ENCODE measurements at places on chromosomes 3 and 15.

GRCh38 chr3:46566040-46566641 lies at the start of gene LRRC2:
Gene LRRC2, minus strand, starts transcription at chr3:46566302. Its CDS starts 14,711 bp downstream, at chr3:46551591.
- DNase-seq = peak; percentile 21

GRCh38 chr15:27418726-27419125 lies 447.7 kb downstream of the GABRG3 start:
- no peak for DNase-seq

GRCh38 chr15:90956274-90957030 lies 1.8 kb downstream of the RCCD1 start:
- peak; percentile 8 for DNase-seq

- DNase-seq = no peak
Observed at GRCh38 chr3:9088441-9089353, 125.4 kb upstream of the RAD18 start.

GRCh38 chr3:183392186-183393034 lies 36.0 kb downstream of the MCF2L2 start:
- DNase-seq = no peak

DNA sequence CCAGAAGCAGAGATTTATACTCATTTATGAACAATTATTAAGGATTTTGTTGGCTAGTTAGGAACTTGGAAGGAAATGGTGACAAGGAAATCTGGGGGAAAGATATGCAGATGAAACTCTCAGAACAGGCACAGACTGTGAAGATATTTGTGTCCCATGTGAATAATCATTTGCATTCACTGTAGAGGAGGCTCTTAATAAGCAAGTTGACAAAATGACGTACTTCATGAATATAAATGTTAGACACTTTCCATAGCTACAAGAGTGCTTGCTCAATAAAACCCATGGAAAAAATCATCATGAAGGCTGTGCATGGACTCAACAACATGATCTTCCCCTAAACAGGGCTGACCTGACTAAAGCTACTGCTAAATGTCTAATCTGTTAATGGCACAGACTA lies 59.7 kb downstream of the MAP4 start:
- no peak for DNase-seq

- DNase-seq = no peak
Observed at GRCh38 chr3:127712461-127712860, 39.7 kb downstream of the ABTB1 start.

DNA sequence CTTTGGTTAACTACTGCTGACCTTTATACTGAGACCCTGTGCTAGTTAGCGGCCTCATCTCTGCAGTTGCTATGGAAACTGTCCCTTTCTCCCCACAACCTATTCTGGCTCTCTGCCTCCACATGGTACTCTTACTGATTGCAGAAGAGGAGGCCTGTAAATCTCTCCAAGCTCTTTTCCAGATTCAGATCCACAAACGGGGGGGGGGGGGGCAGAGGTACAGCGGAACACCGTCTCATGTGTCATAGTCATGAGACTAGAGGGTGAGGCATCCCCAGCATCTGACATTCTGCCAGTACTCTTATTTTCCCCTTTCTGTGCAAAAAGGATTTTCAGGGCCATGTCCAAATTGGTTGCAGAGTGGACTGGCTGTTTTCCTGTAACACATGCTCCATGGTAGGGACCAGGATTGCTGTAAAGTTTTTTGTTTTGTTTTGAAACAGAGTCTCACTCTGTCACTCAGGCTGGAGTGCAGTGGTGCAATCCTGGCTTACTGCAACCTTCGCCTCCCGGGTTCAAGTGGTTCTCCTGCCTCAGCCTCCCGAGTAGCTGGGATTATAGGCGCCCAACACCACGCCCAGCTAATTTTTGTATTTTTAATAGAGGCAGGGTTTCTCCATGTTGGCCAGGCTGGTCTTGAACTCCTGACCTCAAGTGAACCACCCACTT lies 8.3 kb upstream of the MAP1A start:
- DNase-seq = no peak

- DNase-seq = no peak
Observed at GRCh38 chr15:27784107-27784506, 315.0 kb downstream of the OCA2 start.

DNA sequence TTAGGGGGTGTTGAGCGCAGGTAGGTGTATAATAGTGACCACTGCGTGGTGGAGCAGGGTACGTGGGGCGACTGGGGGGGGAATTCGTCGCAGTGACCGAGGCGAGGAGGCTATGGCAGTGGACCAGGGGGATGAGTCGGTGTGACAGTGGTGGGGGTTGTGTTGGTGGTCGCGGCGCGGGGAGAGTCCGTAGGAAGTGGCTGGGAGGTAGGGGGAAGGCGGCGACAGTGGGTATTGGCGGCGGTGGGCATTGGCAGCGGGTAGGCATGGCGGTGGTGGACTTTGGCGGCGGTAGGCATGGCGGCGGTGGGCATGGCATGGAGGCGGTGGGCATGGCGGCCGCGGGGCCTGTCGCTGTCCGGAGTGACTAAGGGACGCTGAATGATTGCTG lies 739 bp downstream of the SNRPN start:
- DNase-seq = no peak

GRCh38 chr3:73255609-73256029 lies 194.2 kb downstream of the EBLN2 start:
- no peak for DNase-seq

DNA sequence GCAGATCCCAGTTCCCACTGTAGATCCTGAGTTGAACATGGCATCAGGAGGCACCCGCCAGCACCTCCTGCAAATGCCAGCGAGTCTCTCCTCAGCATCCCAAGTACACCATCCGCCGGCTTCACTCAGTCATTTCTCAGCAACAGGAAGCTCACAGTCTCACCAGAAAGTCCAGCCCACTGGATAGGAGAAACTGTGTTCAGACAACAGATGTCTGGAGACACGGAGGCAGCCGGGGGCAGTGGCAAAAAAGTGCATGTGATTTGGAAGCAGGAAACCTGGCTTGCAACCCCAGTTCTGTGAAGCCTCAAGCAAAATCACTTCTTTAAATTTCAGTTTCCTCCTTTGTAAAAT lies 68.7 kb downstream of the SRGAP3 start:
- DNase-seq = no peak

DNA sequence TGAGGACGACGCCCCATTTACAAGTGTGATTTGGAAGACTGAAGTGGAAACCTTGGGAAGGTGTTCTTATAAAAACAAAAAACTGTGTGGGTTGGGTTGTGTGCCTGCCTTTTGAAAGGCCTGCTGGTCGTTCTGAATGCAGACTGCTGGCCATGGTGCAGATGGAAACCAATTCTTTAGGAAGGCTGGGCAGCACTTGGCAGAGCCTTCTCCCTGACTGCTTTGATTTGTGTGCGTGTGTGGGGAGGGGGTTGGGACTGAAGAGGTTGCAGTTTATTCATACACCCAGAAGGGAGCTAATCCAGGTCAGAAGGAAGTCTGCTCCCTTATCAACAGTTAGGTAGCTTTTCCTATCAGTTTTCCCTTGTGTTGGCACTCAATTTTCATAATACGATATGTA lies 288.7 kb downstream of the SOX2 start:
- no peak for DNase-seq

GRCh38 chr15:51129535-51130188 lies 35.0 kb upstream of the TNFAIP8L3 start:
- DNase-seq = no peak

- no peak for DNase-seq
Observed at GRCh38 chr3:179666436-179667035, 13.7 kb downstream of the USP13 start.

GRCh38 chr3:66565301-66565700 lies 64.5 kb upstream of the LRIG1 start:
- DNase-seq = no peak

GRCh38 chr3:116314476-116314875 lies 130.8 kb downstream of the LSAMP start:
- no peak for DNase-seq

GRCh38 chr15:45458746-45459403 lies 63.7 kb downstream of the SLC30A4 start:
- peak; percentile 75 for DNase-seq

DNA sequence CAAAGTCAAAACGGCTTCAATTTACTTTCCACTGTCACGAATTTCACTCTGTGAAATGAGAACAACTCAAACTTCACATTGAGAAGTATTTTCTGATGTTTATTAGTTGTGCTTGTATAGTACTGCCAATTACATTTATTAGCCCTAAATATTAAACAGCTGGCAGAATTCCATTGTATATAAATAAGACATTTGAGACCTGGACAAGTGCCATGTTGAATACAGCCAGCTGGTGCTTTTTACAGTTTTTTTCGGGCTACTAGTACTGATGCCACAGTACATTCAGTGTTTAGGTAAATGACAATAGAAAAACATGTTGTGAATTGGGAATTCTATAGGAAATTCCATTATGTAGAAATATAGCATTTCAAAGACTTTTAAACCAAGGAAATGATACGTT lies 79.0 kb downstream of the EPHA3 start:
- DNase-seq = no peak

DNA sequence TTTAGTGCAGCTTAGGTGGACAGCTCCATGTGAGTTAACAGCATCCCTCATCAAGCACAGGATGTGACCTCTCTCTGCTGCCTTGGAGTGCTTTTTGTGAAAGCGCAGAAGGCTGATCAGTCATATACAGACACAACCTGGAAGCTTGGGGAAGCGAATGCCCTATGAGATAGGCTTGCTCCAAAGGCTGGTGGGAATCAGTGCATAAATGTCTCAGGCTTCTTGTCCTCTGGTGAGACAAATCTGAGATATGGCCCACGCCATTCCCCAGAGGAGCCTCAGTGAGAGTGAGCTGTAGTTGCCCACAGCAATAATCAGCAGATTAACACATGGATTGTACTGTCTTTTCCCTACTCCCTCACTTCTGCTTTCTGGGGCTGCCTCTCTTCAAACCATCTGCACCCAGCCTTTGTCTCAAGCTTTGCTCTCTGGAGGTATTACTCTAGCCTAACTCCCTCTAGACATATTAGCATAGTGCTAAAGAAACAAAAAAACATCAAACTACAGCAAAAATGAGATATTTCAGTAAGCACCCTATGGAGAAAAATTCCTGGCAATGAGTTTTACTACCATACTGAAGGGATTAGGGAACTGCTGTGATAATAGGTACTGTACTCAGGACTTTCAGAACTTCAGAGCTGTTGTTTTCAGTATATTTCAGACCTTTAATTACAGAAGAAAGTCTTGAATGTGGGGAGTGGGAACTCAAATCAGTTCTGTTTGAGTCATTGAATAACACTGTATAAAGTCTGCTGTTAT lies 113.7 kb downstream of the OXSM start:
- no peak for DNase-seq

DNA sequence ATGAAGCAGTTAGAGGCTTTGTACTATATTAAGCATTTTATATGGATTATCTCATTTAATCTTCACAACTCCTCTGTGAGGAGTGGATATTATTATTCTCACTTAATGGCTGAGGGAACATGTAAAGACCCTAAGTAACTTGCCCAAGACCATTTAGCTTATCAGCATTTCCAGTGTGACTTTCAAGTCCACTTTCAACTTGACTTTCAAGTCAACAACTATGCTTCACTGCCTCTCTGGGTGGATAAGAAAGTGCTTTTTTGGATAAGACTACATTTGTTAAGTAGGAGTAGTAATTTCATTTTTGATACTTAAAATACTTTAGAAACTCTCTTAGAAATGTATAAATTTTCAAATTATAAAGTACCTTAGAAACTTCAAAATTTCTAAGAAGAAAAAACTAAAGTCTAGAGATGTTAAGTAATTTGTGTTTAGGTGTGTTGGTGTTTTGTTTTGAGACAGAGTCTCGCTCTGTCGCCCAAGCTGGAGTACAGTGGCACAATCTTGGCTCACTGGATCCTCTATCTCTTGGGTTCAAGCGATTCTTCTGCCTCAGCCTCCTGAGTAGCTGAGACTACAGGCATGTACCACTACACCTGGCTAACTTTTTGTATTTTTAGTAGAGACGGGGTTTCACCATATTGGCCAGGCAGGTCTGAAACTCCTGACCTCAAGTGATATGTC lies 71.8 kb downstream of the MINDY2 start:
- no peak for DNase-seq

GRCh38 chr3:195580744-195581443 lies 2.8 kb downstream of the APOD start:
- no peak for DNase-seq

- no peak for DNase-seq
Observed at GRCh38 chr15:84788500-84788899, 28.7 kb upstream of the ALPK3 start.

GRCh38 chr3:150739877-150740645 lies 22.9 kb downstream of the SIAH2 start:
- no peak for DNase-seq

DNA sequence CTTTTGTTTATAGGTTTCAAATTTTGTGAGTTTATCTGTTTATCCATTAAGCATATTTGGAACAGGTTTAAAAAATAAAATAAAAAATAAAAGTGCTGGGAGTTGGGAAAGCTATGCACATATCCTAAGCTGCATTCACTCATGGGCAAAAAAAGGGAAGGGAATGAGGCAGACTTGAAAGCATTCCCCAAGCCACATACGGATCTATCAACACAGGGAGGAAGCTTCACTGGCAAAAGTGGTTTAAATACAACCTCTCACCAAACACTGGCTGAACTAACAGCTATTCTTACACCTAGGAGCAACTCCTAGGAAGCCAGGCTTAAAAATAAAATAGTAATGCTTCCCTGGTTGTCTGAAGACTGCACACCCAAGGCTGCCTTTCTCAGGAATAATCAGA lies 101.2 kb downstream of the PCCB start:
- DNase-seq = no peak

GRCh38 chr3:161212906-161213305 lies 8.2 kb upstream of the NMD3 start:
- no peak for DNase-seq

GRCh38 chr3:9216736-9217135 lies 32.7 kb downstream of the SRGAP3 start:
- DNase-seq = no peak

DNA sequence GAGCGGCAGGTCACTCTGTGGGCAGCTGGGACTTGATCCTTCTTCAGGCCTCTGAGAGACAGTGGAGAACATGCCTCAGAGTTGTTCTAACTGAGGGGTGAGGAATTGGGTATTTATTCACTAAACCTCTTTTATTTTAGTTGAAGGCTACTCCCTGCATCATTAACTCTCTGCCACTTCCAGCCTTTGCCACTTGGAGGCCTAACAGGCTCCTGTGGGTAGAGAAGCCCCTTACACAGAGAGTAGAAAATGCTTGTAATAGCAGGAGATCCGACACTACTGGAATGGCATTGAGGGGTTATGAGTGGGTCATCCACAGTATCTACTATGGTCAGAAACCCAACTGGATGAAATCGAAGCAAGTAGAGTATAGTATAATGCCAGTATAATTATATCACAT lies 81.7 kb downstream of the RYR3 start:
- no peak for DNase-seq

- DNase-seq = no peak
Observed at GRCh38 chr3:126753191-126754160, 49.4 kb downstream of the CHCHD6 start.
